ENCODE measurements at places on chromosomes 5 and 9.

- no peak for DNase-seq
Observed at GRCh38 chr5:173411791-173412555, 83.8 kb upstream of the STC2 start.

DNA sequence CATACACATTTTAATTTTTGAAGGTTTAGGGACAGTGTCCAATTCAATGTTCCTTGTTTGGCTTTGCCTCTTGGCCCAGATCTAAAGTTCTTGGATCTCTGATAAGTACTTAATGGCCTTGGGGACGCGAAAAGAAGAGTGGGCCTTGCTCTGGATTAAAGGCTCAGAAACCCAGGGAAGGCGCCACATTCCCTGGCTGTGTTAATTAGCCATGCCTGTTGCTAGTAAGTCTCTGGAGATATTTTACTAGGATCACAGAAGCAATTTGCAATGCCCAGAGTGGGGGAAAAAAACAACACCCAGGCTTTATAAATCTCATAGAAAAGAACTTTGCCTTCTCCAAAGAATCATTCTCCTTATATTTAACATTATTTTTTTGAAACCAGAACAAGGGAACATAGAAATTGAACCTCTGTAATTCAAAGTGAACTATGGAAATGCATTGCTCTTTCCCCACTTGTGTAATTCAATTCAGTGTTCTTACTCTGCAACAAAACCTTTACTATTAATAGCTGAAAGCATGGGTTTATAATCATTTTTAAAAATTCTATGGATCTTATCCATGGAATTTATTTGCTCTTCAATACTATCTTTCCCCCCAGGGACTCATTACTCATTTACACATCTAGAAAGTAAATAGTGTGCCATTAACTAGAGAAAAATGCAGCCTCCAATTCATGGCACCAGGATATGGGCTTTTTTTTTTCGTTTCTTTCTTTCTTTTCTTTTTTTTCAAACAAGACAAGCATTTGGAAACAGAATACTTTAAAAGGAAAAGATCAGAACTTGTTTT, 172.2 kb upstream of the ANKRD55 start:
- DNase-seq = no peak

DNA sequence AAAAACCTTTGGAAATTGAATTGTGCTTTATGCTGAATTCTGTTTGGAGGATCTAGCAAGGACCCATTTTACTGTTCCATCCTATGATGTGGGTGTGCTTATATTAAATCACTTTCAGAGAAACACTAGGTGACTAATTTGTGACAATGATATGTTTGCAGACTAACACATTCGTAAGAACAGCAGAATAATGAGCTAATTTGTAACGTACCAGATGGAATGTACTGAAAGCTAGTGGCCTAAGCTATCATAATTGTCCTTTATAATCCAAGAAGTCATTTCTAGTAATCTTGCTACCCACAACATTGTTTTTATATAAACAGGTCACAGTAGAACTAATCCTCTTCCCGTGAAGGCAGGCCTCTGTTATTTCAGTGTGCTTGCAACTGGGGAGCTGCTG, 292.5 kb downstream of the PDE4D start:
- no peak for DNase-seq

GRCh38 chr5:54844905-54845566, 140.4 kb downstream of the ESM1 start:
- no peak for DNase-seq

DNA sequence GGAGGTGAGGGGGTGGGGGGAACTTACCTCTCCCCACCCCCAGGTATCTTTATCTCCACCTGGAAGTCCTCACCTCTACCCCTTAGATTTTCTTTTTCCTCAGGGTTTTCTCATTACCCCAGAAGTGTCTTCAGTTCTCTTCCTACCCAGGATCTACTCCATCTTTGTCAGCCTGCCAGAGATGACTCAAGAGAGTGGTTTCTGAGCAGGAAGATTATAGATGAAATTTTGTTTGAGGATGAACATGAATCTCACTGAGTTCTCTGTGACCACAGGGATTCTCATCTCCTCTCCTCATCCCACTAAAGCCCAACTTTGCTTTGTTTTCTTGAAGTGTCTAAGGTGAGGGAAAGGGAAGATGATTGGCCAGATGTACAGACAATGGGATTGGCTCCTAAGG, 5.2 kb upstream of the HINT2 start:
- DNase-seq = no peak

Data from T-helper 2 cell (primary cell).